ENCODE measurements at places on chromosomes 11 and 22. TPM values are rescaled to one million over a fixed set of nuclear protein-coding genes. Genes with fewer than 3 reads are reported as not detected.

DNA sequence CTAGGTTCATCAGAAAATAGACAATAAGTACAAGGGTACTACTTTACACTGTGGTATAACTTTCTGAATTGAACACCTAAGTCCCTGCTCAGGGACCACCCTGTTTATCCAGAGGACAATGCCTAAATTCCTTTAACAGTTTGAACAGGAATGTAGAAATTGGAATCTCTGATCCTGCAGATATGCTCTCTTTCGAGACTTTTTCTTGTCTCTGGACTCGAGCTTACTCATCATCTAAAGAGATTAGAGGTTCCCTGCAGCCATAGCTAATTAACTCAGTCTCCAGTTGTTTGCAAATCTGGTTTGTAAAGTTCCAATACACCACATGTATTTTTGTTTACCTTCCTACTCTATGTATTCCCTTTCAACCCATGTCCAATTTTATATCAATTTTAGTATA lies 1.0 kb downstream of the HOATZ start:
- no peak for DNase-seq

Gene RFPL1
- not detected for total RNA-seq

Gene GGTLC3
- not detected for total RNA-seq

DNA sequence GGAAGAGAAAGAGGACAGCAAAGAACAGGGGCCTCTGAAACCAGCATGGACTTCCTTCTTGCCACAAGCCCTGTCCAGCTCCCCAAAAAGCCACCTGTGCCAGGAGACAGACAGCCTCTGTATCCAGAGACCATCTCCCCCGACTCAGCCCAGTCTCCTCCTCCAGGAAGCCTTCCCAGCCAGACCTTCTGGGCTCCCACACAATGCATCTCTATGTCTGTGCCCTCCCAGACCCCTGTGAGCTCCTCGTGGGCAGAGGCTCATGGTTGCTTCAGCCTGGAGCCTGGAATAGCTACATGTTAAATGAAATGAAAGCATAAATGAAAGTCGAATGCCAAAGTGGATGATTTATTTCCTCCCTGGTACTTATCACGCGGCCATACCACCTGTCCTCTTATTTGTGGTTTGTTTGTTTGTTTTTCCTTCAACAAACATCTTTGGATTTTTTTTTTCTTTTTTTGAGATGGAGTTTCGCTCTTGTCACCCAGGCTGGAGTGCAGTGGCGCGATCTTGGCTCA lies 7.3 kb upstream of the ARAP1 start:
- DNase-seq: no peak

Gene BMAL1
- 25.6 TPM for total RNA-seq

Gene ELFN2
- total RNA-seq: 5.9 TPM

DNA sequence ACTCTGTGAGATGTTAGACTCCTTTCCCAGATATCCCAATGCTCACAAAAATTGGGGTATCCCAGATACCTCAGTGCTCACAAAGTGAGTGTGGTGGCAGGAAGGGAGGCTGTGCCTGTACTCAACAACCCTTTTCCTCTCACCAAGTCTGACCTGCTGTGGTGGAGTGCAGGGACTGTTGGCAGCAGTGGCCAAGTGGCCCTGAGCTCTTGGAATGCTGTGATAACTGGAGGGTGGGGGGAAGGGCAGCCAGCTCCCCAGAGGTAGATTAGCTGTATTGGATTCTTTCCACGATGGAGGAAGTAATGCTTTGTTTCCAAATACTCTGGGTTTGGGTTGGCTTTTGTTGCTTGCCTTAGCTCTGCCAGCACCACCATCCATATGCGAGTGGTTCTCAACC lies 46.0 kb upstream of the OR9Q1 start:
- DNase-seq: no peak

DNA sequence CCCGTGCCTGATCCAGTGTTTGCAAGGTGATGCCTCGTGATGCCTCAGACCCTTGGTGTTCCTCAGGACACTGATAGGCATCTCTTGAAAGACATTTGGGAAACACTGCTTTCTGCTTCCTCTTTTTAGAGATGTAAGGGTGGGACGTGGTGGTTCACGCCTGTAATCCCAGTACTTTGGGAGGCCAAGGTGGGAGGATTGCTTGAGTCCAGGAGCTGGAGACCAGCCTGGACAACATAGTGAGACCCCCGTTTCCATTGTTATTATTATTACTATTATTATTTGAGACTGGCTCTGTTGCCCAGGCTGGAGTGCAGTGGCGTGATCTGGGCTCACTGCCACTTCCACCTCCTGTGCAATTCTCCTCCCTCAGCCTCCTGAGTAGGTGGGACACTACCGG lies 6.5 kb upstream of the SOX10 start:
- DNase-seq: no peak

DNA sequence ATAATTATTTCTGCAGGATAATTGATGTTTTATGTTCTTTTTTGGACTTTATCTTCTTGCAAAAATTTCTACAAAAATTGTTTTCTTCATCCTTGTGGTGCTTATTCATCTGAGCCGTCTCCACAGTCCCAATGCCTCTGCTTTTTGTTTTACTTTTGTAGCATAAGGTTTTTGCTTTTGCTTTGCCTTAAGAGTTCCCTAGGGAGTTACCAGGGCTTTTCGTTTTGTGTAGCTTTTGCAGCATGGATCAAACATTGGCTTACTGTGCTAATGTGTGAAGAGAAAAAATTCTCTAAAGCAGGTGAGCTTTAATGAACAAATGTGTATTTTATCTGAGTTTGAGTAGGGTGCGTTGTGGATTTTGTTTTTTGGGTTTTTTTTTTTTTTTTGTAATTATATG lies 11.8 kb downstream of the XBP1 start:
- DNase-seq: no peak

Gene PGA4
- not detected for total RNA-seq
